ENCODE measurements at places on chromosomes 16 and 17.

DNA sequence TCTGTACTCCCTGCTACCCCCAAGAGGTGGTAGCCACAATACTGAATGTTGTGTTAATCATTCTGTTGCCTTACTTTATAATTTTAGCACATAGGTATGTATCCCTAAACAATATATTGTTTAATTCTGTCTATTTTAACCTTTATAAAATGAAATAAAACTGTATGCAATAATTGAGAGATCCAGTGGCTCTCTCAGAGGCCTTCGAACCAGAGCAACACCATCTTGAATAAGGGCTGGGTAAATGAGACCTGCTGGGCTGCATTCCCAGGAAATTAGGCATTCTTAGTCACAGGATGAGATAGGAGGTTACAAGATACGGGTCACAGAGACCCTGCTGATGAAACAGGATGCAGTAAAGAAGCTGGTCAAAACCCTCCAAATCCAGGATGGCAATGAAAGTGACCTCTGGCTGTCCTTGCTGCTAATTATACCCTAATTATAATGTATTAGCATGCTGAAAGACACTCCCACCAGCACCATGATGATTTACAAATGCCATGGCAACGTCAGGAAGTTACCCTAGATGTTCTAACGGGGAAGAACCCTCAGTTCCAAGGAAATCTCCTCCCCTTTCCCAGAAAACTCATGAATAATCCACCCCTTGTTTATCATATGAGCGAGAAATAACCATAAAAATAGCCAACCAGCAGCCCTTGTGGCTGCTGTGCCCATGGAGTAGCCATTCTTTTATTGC, 2.0 kb upstream of the CANT1 start:
- DNase-seq: no peak

- DNase-seq: no peak
Observed at GRCh38 chr16:10824111-10824893, 5.7 kb upstream of the TVP23A start.

DNA sequence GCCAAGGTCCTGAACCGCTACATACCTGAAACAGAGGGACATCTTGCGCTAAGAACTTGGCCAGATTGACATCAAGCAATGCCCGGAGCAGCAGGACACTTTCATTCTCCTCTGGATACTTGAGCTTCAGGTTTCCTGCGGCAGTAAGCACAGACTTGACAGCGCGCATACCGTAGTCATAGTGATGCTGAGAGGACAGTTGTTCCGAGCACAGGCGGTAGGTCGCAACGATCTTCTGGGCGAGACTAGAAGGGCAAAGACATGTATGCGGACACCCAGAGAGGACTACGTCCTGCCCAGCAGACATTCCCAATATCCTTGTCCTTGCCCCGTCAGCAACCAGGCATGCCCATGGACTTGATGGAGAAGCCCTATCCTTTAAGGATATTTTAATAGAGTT, 112.9 kb downstream of the DNAH3 start:
- DNase-seq: no peak

- no peak for DNase-seq
Observed at GRCh38 chr16:56399047-56399446, 26.3 kb downstream of the AMFR start.

DNA sequence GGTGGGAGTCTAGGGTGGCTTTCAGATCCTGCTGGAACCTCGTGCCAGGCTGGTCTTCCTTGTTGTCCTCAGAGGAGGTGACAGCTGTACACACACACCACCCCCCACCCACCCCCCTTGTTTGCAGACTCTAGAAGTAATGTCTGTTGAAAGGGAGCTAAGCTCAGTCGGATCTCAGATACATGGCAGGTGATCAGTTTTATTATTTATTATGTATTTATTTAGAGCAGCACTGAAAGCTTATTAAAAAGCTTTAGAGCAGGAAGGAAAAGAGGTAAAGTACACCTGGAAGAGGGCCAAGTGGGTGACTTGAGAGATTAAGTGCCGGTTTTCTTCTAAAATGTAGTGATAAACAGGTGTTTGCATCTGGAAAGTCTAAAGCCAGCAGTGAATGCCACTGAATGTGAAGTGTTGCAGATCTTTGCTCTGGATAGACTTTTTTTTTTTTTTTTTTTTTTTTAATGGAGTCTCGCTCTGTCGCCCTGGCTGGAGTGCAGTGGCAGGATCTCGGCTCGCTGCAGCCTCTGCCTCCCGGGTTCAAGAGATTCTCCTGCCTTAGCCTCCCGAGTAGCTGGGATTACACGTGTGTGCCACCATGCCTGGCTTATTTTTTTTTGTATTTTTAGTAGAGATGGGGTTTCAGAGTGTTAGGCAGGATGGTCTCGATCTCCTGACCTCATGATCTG, 40.2 kb downstream of the FOXK2 start:
- no peak for DNase-seq

- DNase-seq: no peak
Observed at GRCh38 chr17:46028981-46029565, 30.0 kb downstream of the STH start.

GRCh38 chr16:66898207-66898606, 17.9 kb downstream of the PDP2 start:
- DNase-seq: no peak

GRCh38 chr16:28073836-28074235, 10.3 kb upstream of the GSG1L start:
- DNase-seq: no peak

GRCh38 chr17:45132320-45132571, at the start of gene PLCD3:
TSS of gene PLCD3 (minus strand) at chr17:45132515. CDS start at chr17:45132410, 105 bp downstream.
- no peak for DNase-seq

GRCh38 chr16:56634715-56635440, 2.4 kb downstream of the MT1M start:
- no peak for DNase-seq

GRCh38 chr17:59257101-59257500, 36.8 kb downstream of the GDPD1 start:
- DNase-seq: no peak

- no peak for DNase-seq
Observed at GRCh38 chr17:9221147-9221921, 200.0 kb downstream of the NTN1 start.

DNA sequence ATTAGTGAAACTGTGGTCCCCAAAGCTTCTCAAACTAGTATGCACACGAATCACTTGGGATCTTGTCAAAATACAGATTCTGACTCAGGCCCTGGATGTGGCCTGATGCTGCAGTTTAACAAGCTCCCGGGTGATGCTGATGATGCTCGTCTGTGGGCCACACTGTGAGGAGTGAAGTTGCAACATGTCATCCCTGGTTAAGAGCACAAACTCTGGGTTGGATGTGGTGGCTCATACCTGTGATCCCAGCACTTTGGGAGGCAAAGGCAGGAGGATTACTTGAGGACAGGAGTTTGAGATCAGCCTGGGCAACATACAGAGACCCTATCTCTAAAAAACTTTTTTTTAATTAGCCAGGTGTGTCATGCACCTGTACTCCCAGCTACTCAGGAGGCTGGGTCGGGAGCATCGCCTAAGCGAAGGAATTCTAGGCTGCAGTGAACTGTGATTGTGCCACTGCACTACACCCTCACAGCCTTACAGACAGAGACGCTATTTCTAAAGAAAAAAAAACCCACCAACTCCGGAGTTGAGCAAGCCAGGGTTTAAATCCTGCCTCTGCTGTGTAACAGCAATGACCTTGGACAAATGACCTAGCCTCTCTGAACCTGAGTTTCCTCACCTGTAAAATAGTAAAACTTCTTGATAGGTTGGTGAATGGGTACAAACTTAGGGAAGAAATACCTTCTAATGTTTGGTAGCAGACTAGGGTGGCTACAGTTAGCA, 24.4 kb upstream of the ABAT start:
- DNase-seq: no peak

GRCh38 chr17:28485049-28485448, 11.6 kb downstream of the SLC13A2 start:
- DNase-seq: no peak

DNA sequence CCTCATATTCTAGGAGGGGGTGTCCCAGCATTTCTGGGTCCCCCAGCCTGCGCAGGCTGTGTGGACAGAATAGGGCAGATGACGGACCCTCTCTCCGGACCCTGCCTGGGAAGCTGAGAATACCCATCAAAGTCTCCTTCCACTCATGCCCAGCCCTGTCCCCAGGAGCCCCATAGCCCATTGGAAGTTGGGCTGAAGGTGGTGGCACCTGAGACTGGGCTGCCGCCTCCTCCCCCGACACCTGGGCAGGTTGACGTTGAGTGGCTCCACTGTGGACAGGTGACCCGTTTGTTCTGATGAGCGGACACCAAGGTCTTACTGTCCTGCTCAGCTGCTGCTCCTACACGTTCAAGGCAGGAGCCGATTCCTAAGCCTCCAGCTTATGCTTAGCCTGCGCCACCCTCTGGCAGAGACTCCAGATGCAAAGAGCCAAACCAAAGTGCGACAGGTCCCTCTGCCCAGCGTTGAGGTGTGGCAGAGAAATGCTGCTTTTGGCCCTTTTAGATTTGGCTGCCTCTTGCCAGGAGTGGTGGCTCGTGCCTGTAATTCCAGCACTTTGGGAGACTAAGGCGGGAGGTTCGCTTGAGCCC, 11.6 kb downstream of the STH start:
- no peak for DNase-seq

- DNase-seq: no peak
Observed at GRCh38 chr16:13733561-13733960, 186.4 kb upstream of the ERCC4 start.

DNA sequence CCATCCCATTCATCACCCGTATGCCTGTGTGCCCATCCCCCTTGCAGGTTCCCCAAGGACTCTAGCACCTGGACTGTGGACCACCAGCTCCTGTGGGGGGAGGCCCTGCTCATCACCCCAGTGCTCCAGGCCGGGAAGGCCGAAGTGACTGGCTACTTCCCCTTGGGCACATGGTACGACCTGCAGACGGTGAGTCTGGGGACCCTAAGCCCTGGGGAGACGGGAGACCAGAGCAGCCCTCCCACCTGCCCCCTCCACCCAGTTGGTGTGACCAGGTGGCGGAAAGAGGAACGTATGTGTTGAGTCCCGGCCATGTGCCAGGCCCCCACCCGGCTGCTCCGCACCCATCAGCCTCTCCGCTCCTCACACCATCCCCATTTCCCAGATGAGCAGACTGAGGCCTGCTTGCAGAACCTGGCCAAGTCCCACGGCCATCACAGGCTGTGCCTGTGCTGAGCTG, 15.6 kb downstream of the GAA start:
- DNase-seq: no peak

GRCh38 chr17:28372945-28373274, 1.4 kb downstream of the SARM1 start:
- no peak for DNase-seq

DNA sequence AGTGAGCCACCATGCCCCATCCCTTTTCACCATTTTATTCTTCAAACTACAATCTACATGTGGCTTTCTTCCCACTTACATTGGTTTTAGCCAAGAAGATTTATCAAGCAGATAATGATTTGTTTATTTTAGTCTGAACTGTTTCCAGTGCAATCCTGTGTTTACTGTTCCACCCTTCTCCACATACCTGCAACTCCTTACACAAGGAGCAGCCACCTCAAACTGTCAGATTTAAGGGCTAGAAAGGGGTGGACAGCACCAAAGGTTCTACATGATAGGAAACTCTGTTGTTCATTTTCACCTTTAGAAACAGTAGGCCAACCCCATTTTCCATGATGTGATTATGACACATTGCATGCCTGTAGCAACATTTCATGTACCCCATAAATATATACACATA, 1.9 kb downstream of the RUNDC1 start:
- DNase-seq: no peak

GRCh38 chr17:44599298-44600175, 42.3 kb downstream of the FZD2 start:
- DNase-seq: no peak

GRCh38 chr16:11233727-11234376, 22.2 kb downstream of the SOCS1 start:
- DNase-seq: no peak

- DNase-seq: no peak
Observed at GRCh38 chr16:49969091-49970030, 55.7 kb upstream of the CNEP1R1 start.

DNA sequence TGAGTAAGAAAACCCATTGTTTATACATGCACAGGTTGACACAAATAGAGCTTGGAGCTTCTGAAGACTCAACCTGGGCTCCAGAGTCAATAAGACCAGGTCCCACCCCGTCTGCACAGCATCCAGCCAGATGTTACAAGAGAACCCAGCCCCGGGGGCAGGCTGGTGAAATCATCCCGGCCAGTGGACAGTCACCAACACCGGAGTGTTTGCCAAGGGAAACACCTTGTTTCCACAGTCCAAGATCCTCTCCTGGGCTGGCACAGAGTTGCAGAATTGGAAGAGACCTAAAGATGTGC, 90.3 kb downstream of the RAB11FIP4 start:
- no peak for DNase-seq

DNA sequence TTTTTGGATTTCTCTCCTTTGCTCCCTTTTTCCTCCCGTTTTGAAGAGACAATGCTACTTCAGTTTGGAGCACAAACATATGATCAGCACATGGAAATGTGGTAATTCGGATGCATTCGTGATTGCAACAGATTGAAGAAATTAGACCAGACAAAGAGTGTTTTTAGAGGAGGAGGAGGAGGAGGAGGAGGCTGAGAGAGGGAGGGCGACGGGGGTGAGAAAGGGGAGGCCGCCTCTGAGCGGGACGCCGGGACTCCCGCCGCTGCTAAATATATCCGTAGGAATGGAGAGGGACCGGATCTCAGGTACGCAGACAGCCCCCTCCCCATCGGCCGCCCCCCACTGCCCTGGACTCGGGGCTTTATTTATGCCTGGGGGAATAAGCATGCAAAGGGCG, 179.3 kb downstream of the SEC14L1 start:
- no peak for DNase-seq

- no peak for DNase-seq
Observed at GRCh38 chr17:20273741-20274500, 193.4 kb downstream of the LGALS9B start.

GRCh38 chr17:55090079-55090492, 121.5 kb downstream of the STXBP4 start:
- DNase-seq: no peak

- DNase-seq: no peak
Observed at GRCh38 chr17:3665834-3666233, 2.5 kb downstream of the TAX1BP3 start.

DNA sequence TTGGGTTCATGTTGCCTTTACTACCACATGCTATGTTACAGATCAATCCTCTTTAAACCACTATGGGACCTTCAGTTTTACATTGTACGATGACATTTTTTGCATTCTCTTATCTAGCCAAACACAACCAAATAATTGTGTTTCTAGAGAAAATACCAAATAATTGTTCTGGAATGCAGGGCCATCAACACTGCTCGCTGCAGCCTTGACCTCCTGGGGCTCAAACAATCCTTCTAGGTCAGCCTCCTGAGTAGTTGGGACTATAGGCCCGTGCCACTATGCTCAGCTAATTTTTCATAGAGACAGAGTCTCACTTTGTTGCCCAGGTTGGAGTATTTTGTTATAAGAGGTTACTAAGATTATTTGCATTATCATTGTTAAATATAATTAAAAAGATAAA, 237.5 kb upstream of the PMFBP1 start:
- DNase-seq: peak; percentile 9

GRCh38 chr16:59039066-59039720, 305.1 kb upstream of the GOT2 start:
- DNase-seq: no peak

DNA sequence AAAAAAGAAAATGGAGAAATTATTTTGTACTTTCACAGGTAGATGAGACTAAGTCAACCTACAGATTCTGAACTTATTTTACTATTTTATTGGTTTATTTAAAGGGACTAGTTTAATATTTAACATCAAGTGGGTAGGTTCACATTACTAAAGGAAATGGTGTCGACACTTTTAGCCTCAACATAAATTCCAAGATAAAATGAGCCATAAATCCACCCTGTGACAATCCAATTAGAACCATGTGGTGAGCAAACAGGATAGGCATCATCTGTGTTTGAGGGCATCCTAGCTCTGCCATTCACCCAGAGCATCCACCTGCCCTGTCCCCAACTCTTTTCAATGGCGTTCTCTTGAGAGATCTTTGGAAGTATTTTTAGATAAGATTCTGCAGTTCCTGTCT, 92.8 kb upstream of the PMFBP1 start:
- no peak for DNase-seq

Data from iPS DF 6.9 (cell line).